ENCODE measurements at places on chromosomes 1 and 21.

DNA sequence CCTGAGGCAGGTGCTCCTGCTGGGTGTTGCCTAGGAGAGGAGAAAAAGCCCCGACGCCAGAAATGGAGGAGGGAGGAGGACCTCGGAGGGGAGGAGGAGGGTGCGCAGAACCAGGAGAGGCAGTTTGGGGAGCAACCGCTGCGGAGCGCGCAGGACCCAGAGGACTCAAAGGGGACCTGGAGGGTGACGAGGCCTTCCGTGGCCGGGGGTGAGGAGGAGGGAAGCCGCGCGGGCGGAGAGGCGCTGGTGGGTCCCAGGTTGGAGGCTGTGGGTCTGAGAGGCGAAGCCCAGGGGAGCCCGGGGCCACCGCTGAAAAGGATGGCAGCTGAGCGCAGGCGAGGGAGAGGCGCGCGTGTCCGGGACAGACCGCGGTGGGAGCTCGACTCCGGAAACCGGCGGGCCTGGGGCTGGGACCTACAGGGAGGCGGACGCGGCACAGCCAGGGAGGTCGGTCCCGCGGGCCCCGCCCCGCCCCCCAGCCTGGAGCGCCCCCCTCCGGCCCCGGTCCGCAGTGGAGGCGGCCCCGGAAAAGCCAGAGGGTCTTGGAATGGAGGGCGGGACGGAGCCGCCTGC, 15.1 kb downstream of the RNF223 start:
- peak overlapping the region; percentile 59 for H3K4me3 ChIP-seq
- no peak overlapping the region for H3K27ac ChIP-seq
- H3K4me1 ChIP-seq = peaks cover 42% of the 10 kb centered on the region
- ATAC-seq = peak; percentile 22

- peaks cover 9% of the 10 kb centered on the region for H3K4me1 ChIP-seq
- peak overlapping the region; percentile 16 for H3K27ac ChIP-seq
- H3K4me3 ChIP-seq = no peak overlapping the region
- ATAC-seq = no peak
These were observed 30.2 kb upstream of the C1orf105 start for GRCh38 chr1:172390301-172390682.

DNA sequence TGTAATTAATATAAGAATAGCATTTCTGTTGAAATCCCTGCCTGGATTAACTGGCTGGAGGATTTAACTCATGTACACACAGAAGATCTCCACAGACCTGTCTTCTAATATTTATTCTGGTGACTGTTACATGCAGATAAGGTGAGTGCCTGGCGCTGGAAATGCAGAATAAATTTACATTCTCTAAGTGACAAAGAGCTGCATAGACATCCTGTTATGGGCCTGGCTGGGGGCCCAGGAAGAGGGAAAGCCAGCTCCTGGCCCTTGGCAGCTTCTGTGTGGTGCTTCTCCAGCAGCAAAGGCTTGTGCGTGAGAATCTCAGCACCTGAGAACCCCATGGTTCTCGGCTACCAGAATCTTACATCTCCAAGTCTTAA, 446.6 kb downstream of the PTPRU start:
- H3K36me3 ChIP-seq = no peaks in the 10 kb centered on the region
- no peak overlapping the region for H3K27ac ChIP-seq
- no peak for ATAC-seq
- no peaks in the 10 kb centered on the region for H3K4me1 ChIP-seq
- peaks cover 61% of the 10 kb centered on the region for H3K27me3 ChIP-seq
- H3K4me3 ChIP-seq = no peak overlapping the region

- no peaks in the 10 kb centered on the region for H3K4me1 ChIP-seq
- H3K4me3 ChIP-seq = no peak overlapping the region
- no peak for ATAC-seq
- no peaks in the 10 kb centered on the region for H3K36me3 ChIP-seq
- peaks cover 97% of the 10 kb centered on the region for H3K27me3 ChIP-seq
- no peak overlapping the region for H3K27ac ChIP-seq
These were observed 107.6 kb upstream of the CSF3R start for GRCh38 chr1:36590264-36590663.

DNA sequence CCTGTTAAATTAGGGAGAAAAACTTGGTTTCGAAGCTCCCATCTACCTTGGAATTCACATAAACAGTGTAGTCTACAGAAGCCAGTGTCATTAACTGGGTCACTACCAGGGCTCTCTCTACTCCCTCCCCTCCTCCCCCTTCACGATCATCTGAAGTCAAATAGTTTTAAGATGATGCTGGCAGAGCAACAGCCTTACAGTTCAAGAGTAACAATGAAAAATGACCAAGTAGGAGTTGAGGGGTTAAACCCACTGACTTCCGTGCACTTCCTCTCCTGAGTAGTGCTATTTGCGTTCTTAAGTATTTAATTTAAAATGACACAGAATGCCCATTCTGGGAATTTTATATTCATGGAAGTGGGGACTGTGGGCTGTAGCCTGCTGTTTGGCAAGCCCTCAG, 236.9 kb downstream of the SIPA1L2 start:
- no peaks in the 10 kb centered on the region for H3K27me3 ChIP-seq
- H3K4me3 ChIP-seq = no peak overlapping the region
- H3K27ac ChIP-seq = no peak overlapping the region
- H3K4me1 ChIP-seq = no peaks in the 10 kb centered on the region
- ATAC-seq = no peak

DNA sequence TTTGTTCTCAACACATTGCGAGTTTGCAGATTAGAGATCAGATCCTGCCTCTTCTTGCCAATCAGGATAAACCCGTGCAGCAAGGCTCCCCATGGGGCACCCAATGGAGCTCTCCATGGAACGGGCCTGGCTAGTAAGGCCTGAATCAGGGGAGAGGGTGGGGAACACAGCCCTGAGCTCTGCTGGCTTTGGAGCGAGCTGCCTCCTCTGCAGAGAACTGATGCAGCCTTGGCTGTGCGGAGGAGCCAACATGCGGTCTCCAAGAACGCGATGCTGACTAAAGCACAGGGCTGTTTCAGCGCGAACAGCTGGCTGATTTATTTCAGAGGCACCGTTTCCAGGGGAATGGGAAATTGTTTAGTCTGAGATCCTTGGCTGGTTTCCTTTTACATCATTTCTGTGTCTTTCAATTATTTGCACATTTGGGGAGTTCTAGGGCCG, 139.7 kb downstream of the TSEN15 start:
- no peaks in the 10 kb centered on the region for H3K36me3 ChIP-seq
- peaks cover 6% of the 10 kb centered on the region for H3K4me1 ChIP-seq
- H3K27ac ChIP-seq = no peak overlapping the region
- peak; percentile 82 for ATAC-seq

DNA sequence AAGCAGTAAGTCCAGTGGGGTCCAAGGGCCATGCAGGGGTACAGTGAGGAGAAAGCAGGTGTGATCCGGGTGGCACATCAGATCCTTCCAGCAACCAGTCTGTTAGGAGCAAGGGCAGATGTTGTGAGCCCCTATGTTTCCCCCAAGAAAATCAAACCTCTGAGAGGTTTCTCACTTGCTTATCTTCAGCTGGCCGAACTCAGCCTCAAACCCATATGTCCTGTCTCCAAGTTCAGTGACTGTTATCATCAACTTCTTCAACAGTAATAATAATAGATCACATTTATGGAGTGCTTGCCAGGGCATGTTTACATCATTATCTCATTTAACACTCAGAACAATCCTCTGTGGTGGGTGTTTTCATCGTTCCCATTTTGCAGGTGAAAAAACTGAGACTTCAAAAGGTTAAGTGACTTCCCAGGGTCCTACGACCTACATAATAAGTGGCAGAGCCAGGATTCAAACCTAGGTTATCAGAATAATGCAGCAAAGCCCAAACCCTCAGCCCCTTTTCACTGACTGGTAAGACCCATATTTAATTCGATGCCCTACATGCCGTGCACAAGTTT, 3.3 kb downstream of the CAPN2 start:
- H3K27me3 ChIP-seq = no peaks in the 10 kb centered on the region
- peak overlapping the region; percentile 13 for H3K27ac ChIP-seq
- H3K36me3 ChIP-seq = no peaks in the 10 kb centered on the region

Measured in gastroesophageal sphincter (tissue), 4 donors.